ENCODE measurements at places on chromosomes 5 and 9. TPM values are rescaled to one million over a fixed set of nuclear protein-coding genes. Genes with fewer than 3 reads are reported as not detected.

CDH12 gene
- not detected for total RNA-seq

GNPDA1 gene
- total RNA-seq, result 27.0 TPM

IPPK gene
- total RNA-seq, result 13.2 TPM

RFESD gene
- 1.7 TPM for total RNA-seq

PCDHGA10 gene
- total RNA-seq, result 1.2 TPM

TSSK1B gene
- 0.13 TPM for total RNA-seq

FAXDC2 gene
- total RNA-seq, result not detected

PCDHGA12 gene
- total RNA-seq, result 0.34 TPM

FYB1 gene
- 0.34 TPM for total RNA-seq

ARID3C gene
- not detected for total RNA-seq

PCDHGB1 gene
- 0.79 TPM for total RNA-seq

INSYN2B gene
- 3.8 TPM for total RNA-seq

CCDC152 gene
- not detected for total RNA-seq

SLC36A2 gene
- not detected for total RNA-seq

CATSPER3 gene
- total RNA-seq, result 0.08 TPM

RNF183 gene
- total RNA-seq, result not detected

TCF7 gene
- 17.8 TPM for total RNA-seq

TMEM174 gene
- not detected for total RNA-seq

ZNF366 gene
- total RNA-seq, result not detected

CSNK1G3 gene
- 75.1 TPM for total RNA-seq

SLC6A18 gene
- not detected for total RNA-seq

STRBP gene
- total RNA-seq, result 5.3 TPM

KCNN2 gene
- total RNA-seq, result not detected

PTGER4 gene
- total RNA-seq, result 27.6 TPM

CD274 gene
- 6.2 TPM for total RNA-seq

RC3H2 gene
- 41.1 TPM for total RNA-seq

PCDHGA4 gene
- total RNA-seq, result 1.7 TPM

SELENOP gene
- total RNA-seq, result not detected

ALDOB gene
- not detected for total RNA-seq

PCDHA1 gene
- not detected for total RNA-seq

SLC25A25 gene
- 30.8 TPM for total RNA-seq

ARHGEF39 gene
- 0.41 TPM for total RNA-seq
